ENCODE measurements at places on chromosomes 2 and 18. TPM values are rescaled to one million over a fixed set of nuclear protein-coding genes. Genes with fewer than 3 reads are reported as not detected.

The TANC1 gene
- total RNA-seq: 50.3 TPM

DNA sequence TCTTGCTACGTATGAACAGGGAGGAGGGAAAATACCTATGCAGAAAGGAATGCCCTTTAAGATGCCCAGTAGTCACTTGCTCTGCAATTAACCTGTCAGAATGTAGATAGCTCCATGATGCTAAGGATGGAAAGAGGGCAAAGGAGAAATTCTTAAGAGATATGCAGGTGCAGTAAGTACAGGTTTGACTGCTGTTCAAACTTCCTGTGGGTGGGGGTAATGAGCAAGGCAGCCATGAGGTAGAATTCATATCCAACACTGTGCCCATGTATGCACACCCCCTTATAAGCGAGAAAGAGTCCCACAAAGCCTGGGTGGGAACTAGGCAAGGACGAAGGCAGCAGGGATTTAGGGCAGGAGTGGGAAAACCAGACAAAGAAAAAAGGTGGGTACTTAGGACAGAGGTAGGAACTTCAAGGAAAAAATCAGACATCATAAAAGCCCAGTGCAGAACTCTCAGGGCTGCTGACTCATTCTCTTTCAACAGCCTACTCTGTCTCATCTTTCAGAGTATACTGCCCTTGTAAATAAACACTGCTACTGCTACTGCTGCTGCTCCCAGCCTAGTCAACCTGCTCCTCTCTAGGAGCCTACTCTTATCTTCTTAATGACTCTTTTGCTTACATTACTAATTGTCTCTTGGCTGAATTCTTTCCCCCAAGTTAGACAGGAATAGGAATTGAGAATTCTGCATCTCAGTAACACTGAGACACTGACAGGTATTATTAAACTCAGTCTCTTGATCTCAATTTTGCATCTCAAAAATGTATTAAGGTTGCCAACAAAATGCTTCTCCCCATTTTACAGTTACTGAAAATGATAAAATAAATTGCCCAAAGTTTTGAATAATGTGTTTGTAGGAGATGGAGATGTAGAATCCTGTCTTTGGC, 189.0 kb downstream of the PTH2R start:
- DNase-seq: no peak

- no peak for DNase-seq
Observed at GRCh38 chr2:25165992-25166875, 2.1 kb downstream of the POMC start.

GRCh38 chr2:158099716-158100115, 2.0 kb upstream of the UPP2 start:
- no peak for DNase-seq

GRCh38 chr2:130385709-130386108, 29.9 kb downstream of the PTPN18 start:
- DNase-seq: no peak

GRCh38 chr18:3223356-3223755, 3.6 kb upstream of the MYOM1 start:
- no peak for DNase-seq

DNA sequence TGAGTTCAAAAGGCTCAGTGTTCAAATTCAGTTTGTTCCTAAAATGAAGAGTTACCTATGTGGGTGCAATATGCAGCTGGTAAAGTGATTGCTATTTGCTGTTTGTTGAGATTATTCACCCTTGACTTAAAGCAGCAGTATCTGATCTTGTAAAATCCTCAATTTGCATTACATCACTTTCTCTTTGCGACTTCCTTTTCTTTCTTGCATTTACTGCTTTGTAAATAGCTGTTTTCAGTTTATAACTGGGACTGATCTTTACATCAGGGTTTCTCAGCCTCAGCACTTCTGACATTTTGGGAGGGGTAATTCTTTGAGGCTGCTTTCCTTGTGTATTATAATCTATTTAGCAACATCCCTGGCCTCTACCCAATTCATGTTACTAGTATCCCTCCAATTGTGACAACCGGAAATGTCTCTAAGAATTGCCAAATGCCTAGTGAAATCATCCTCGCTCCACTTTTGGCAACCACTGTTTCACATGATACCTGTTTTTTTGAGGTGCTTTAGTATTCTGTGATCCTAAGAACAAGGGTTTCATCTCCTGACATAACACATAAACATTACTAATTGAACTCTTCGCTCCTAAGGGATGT, 12.1 kb upstream of the ERCC3 start:
- DNase-seq: no peak

Measured in sciatic nerve (tissue), 2 donors.